ENCODE measurements at places on chromosomes 3 and 15.

GRCh38 chr3:169344465-169344864, 319.0 kb downstream of the MECOM start:
- no peak for DNase-seq

DNA sequence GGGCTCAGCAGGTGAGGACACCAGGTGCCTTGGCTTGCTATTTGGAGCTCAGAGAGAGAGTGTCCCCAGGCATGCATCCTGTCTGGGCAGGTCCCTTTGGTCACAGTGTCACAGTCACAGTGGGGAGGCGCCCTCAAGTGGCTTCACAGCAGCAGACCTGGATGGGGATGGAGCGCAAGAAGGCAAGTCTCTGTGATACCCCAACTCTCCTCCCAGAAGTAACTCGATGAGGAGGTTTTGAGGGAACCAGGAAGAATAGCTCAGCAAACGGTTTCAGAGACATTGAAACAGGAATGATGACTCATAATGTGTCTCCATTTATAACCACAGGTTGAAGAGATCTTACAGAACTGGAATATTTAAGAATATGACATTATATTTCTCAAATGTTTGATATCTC, 66.5 kb upstream of the SH3GL3 start:
- no peak for DNase-seq

GRCh38 chr3:65730449-65730848, 308.3 kb downstream of the MAGI1 start:
- no peak for DNase-seq

- no peak for DNase-seq
Observed at GRCh38 chr15:68335655-68336054, 58.1 kb downstream of the FEM1B start.

GRCh38 chr3:16917256-16917935, 32.6 kb downstream of the PLCL2 start:
- DNase-seq = no peak

- peak; percentile 50 for DNase-seq
Observed at GRCh38 chr3:51982838-51983577, at the start of gene ACY1. Gene ACY1, plus strand, starts transcription at chr3:51983535. Its CDS starts 530 bp downstream, at chr3:51984065.

GRCh38 chr3:58840949-58841348, 174.4 kb upstream of the FAM3D start:
- no peak for DNase-seq

DNA sequence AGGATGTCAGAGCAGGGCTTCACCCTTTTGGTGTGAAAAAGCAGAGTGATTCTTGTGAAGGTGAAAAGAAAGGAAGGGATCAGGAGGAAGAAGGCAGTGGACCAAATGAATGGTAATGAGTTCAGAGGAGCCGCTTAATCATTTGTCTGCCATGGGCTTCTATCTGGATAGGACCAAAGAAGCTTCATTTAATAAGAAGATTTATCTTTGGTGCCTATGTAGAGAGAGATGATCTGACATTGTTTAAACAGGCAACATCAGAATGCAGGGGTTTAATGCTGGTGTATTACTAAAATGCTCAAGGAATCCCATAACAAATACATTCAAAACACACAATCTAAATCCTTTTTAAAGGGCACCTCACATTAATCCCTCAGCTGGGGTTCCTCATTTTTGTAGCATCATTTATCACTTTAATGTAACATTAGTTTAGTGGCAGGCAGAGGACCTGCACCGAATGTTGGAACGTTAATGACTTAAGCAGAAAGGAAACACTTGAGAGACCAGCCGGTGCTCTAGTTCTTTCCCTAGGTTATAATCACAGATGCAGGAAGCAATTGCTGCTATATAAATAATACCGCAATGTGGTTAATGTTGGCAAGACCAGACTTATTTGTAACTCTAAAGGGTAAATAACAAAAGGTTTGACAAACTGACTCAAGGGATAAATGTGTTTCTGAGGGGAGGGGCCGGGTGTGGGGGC, 27.9 kb upstream of the IL1RAP start:
- DNase-seq = no peak

GRCh38 chr15:66578286-66578875, 12.6 kb upstream of the LCTL start:
- no peak for DNase-seq

GRCh38 chr3:85495602-85496001, 536.8 kb downstream of the CADM2 start:
- DNase-seq = no peak

- DNase-seq = no peak
Observed at GRCh38 chr3:189049458-189050236, 122.1 kb upstream of the TPRG1 start.

- DNase-seq = no peak
Observed at GRCh38 chr3:57206423-57206822, 6.6 kb upstream of the HESX1 start.

GRCh38 chr3:149872589-149872988, 59.6 kb downstream of the RNF13 start:
- DNase-seq = no peak

DNA sequence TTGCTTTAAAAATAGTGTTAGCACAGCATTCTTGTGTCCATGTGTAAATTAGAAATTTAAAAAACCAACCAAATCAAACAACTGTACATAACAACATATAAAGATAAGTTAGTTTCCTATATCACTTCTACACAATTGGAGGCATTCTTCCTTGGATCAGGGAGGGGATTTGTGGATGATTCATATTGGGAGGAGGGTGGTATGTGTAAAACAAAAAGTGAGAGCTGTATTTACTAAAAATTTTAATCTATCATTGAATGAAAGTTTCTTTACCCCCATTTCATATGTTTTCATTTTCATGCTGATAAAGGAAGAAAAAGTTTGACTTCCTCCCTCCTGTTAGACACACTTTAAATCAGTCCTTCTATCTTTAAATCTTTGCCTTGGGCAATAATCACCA, 325.0 kb downstream of the SATB1 start:
- no peak for DNase-seq

DNA sequence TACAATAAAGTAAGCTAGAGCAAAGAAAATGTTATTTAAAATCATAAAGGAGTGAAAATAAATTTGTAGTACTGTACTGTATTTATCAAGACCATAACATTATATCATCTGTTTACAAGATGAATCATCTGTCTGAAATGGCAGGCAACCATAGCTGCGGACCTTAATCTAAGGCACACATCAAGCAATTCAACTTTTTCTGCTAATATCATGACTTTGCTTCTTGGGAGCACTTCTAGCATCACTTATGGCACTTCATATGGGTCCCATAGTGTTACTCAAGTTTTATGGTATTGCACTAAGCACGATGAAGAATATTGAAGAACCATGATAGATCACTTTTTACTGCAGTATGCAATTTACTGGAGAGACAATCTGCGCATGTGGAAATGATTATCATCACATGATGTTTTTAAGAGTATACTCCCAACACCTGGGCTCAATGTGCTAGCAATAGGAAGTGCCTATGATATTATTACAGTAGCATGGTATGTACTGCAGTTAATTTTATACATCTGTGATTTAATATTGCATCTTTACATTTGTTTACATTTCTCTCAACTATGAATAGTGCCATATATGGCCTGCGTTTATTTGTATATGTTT, 137.7 kb upstream of the NECTIN3 start:
- DNase-seq = no peak

DNA sequence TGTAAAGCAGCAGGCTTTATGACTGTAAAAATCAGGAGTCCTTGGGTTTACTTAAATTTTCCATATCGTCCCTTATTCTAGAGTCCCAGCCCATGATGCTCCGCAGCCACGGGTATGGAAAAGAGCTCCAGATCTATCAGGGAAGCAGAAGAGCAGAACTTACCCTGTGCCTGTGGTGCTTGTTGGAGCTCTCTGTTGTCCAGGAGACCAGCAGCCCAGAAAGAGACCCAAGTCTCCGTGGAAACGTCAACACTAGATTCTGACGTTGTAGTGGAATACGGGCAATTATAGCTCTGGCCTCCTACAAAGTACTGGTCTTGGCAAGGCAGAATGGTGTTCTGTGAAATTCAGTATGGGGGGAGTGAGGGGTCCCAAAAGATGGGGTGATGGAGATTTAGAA, 2.0 kb downstream of the GMNC start:
- no peak for DNase-seq

- no peak for DNase-seq
Observed at GRCh38 chr3:148332509-148332908, 365.2 kb upstream of the AGTR1 start.

DNA sequence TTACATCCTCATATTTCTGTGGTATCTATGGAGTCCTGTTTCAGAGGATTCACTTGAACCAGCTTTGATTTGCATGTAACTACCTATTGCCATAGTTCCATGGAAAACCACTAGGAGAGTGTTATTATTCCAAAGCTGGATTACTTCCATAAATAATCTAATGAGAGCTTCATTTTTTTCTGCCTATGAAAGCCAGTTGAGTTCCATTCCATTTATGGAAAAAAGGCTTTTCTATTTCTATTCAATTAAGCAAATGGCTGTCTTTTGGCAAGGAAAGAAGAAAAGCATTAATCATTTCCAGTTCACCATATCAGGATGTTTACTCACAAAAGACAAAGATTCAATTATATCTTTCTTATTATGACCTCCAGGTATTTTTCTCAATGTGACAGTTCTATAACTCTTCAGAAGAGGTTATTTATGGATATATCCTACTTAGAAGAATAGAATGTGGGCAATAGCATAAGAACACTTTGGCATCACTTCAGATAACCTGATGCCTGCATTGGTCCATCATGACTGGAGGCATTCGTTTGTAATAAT, 259.9 kb upstream of the ZPLD1 start:
- no peak for DNase-seq

- no peak for DNase-seq
Observed at GRCh38 chr15:100710744-100711515, 108.5 kb downstream of the ASB7 start.

GRCh38 chr3:112395181-112395895, 62.4 kb downstream of the CD200 start:
- no peak for DNase-seq

GRCh38 chr3:34724916-34725499, 914.3 kb upstream of the ARPP21 start:
- no peak for DNase-seq

- no peak for DNase-seq
Observed at GRCh38 chr15:101326462-101327146, 31.6 kb upstream of the SNRPA1 start.

- DNase-seq = no peak
Observed at GRCh38 chr3:149553781-149554451, 79.4 kb downstream of the TM4SF4 start.

- no peak for DNase-seq
Observed at GRCh38 chr3:183341545-183342288, 86.7 kb downstream of the MCF2L2 start.

- no peak for DNase-seq
Observed at GRCh38 chr3:11001020-11001657, 8.6 kb downstream of the SLC6A1 start.

DNA sequence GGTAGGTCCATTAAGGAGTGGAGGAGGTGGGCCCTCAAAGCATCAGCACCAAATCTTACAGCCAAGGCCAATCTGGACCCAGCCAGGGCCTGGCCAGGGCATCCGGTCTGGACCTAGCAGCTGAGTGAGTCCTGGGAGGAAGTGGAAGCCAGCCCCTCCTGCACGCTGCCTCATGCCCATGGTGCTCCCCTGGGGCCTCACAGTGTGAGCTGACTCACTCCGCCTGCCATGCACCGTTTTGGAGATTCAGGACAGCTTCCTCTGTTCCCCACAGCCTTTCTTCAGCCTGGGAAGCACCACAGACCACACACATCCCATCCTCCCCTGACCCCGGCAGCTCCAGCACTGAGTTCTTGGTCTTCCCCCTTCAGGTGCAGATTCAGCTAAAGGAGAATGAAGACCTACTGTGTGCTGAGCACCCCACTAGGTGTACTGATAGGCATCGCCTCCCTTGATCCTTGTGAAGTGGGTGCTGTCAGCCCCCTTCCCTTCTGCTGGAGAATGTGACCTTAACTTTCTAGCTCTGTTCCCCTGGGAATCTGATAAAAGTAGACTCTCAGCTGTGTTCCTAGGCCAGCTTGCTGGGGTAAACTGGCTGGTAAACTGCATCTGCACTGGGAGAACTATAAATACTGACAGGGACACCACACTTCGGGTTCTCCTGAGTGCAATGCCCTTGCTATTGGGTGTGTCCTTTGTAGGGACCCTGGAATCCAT, 36.8 kb upstream of the SEC13 start:
- DNase-seq = no peak

DNA sequence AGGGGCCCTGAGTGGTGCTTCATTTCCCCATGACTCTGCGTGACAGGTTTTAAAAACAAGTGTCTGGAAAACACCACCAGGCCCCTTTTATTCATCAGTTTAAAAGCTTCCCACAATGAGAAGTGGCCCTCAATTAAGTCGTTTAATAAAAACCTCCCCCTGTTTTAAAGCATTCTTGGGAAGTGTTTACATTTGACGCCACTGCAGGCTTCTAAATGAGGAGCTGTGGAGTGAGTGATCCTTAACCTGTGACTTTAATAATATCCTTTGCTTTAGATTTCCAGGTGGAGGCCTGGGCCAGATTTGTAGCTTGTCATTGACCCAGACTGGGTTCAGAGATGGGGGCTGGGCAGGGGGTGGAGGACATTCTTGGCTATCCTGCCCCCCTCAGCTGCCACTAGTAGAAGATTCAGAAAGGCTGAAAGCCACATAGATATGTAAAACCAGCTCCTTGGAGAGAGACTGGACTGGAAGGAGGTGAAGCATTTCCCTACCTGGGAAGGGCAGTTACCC, 11.3 kb downstream of the CGNL1 start:
- no peak for DNase-seq

DNA sequence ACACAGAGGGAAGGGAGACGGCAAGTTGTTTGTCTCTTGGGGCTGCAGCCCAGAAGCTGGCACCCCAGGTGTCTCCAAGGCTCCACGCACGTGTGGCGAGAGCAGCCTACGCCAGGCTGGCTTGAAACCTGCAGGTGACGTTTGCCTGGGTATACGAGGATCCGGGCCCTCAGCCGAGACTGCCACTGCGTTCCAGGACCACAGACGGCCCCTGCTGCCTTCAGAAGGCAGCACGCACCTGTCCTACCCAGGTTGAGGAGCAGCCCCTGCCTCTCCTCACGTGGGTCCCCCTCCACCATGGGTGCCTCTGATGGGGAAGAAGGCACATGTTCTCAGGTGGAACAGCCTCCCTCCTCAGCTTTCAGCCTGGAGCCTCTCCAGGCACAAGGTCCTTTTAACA, 75.3 kb upstream of the PRR20G start:
- DNase-seq = no peak

DNA sequence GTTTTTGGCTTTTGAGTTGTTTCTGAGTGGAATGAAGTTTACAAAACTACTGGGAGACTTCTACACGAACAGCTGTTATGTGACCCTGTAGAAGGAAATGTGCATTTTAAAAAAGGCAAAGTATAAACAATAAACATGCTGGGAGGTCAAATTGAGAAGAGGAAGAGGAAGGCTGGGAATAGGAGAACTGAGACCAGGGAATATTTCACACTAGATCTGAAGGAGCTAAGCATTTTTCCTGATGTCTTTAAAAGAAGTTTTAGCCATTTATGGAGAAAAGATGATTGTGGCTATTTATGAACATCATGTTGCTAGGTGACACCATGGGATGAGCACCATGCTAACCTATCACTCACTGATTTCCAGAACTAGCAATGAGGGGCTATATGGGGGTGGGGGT, 76.3 kb upstream of the FAM98B start:
- no peak for DNase-seq

- no peak for DNase-seq
Observed at GRCh38 chr15:40879609-40880008, 5.6 kb upstream of the RHOV start.

- DNase-seq = no peak
Observed at GRCh38 chr3:124846189-124846588, 41.0 kb downstream of the ITGB5 start.
